ENCODE measurements at places on chromosomes 12 and 14. TPM values are rescaled to one million over a fixed set of nuclear protein-coding genes. Genes with fewer than 3 reads are reported as not detected.

DNA sequence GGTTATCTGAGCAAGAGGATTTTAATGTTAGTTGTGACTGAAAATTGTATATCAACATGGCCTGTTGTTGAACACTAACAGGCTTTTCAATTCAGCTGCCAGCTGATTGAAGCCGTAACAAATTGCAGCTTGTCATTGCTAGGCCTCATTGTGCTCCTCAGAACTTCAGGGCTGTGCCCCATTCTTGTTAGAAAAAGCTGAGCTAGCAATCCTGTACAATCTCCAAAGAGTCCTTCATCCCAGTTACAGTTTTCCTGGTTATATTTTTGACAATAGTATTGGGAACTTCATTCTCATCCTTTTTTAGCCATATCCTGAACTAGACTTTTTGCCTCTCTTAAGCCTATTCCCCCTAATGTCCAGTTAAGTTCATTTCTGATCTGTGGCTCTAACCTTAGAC, 564.1 kb upstream of the ATXN7L3B start:
- DNase-seq: no peak

- no peak for DNase-seq
These were observed 2.6 kb upstream of the SOX5 start for GRCh38 chr12:23952071-23952470.

DNA sequence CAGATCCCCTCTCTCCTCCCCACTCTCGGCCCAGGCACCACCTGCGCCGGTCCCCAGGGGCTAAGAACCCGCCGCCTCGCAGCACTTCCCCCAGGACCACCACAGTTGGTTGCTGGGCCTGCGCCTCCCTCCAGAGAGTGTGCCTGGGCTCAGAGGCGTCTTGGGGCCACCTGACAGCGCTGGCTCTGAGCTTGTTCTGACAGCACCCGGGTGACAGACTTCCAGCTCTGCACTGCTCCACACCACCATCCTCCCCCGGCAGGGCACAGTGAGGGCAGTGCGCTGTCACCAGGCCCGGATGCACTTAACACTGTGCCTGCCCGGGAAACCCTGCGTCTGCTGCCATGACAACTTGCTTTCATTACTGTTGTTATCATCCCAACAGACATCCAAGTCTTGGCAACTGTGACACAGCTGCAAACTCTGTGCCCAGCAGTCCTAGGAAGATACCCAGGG, 6.6 kb downstream of the BRF1 start:
- no peak for DNase-seq

The C1QL4 gene
- not detected for total RNA-seq

- no peak for DNase-seq
These were observed 23.1 kb upstream of the RNASE12 start for GRCh38 chr14:20614038-20614840.

DNA sequence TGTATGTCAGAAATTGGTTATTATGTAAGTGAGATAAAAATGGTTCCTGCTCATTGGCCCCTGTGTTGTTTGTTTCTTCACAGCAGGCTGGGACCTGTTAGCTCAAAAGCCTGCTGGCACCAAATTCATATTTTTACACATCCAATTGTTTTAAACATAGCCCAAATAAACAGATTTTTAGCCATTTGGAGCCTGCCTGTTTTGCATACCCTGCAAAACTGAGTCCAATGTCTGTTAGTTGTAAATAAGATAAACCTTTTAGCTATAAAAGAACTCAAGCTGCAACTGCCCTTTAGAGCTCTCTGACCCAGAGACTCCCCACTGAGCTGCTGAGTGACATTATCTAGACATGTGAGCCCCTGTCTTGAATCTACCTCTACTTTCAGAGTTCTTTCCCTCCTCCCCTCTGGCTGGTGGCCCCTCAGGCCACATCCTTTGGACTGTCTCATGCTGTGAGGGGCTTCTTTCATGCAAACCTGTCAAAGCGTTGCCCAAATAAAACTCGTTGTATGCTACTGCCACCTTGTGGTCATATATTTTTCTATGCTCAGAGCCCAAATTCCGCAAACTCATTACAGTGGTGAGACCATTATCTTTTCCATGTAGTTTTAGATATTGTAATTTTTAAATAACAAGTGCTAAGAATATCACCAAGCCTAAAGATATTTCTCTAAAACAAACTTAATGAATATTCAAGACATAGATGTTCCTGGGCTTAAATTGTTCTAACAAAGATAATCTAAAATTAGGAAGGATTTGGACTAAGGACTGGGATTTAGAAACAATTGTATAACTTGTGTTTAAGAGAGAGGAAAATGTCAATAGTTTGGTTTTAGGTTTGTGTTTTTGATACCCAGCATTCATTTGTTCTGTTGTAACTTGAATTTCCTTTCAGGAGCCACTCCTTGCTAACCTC, 337.9 kb downstream of the AACS start:
- DNase-seq: no peak

DNA sequence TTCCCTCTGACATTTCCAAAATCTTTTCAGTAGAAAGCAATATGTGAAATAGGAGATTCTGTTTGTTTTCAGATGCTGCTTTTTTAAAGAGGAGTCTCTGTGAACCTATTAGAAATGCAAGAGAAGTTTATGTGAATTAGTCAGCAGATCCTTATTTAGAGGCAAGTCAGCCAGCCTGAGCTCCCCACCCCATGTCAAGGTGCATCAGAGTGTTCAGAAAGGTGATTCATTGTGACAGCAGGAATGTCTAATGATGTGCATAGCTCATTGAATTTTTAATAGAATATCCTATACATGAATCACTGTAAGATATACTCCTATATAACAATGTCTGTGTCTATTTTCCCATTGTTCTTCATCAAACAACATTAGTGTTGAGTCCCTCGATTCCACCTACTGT, 1222.4 kb upstream of the USP15 start:
- no peak for DNase-seq

DNA sequence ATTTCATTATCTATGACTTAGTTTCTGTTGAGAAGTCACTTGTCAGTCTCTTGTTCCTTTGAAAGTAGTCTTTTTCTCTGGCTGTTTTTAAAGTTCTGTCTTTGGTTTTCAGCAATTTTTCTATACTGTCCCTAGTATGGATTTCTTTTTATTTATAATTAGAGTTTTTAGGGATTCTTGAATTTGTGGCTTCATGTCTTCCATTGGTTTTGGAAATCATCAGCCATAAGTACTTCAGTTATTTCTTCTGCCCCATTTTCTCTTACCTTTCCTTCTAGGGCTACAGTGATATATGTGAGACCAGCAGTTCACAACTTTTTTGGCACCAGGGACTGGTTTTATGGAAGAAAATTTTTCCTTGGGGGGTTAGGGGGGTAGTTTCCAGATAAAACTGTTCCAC, 90.0 kb upstream of the EVL start:
- no peak for DNase-seq

The COQ5 gene
- 29.4 TPM for total RNA-seq

The LHX5 gene
- not detected for total RNA-seq

DNA sequence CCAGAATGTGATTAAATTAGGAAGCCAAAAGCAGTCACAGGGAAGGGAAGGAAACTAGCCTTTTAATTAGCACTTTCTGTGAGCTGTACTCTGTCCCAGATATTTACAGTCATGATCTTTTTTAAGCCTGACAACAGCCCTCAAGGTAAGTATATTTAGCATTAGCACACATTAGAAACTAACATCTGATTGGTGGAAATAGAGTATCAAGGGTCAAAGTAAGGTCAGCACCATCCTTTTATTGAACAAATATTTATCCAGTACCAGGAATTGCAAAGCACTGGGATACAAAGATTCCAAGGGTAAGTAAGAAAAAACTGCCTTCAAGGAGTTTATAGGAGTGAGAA, 28.2 kb downstream of the RPGRIP1 start:
- DNase-seq: no peak

DNA sequence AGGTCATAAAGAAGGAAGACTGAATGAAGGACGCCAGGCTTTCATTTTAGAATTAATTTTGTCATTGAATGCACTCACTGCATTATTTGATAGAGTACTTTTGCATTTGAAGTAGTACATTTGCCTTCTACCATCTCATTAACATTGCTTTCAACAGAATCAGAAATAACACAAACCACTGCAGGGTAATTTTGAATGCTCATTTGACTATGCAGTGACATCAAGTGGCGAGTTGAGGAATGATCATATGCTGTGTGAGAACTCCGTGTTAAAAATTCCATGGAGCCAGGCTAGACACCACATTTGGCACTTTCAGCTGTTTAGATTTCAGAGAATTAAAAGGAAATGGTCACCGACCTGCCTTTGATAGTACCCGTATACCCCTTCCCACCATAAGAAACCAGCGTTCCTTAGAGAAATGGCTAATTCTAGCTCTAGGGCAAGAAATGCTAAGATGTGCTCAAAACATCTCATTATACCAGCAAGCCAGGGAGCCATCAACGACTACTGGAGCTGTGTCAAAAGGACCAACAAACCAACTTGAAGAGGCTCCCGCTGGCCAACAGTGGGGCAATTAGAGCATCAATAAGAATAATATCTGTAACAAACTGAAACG, 16.5 kb downstream of the HEBP1 start:
- no peak for DNase-seq

The KRT82 gene
- total RNA-seq: not detected

GRCh38 chr14:71591929-71592328, 340.3 kb upstream of the RGS6 start:
- DNase-seq: no peak

DNA sequence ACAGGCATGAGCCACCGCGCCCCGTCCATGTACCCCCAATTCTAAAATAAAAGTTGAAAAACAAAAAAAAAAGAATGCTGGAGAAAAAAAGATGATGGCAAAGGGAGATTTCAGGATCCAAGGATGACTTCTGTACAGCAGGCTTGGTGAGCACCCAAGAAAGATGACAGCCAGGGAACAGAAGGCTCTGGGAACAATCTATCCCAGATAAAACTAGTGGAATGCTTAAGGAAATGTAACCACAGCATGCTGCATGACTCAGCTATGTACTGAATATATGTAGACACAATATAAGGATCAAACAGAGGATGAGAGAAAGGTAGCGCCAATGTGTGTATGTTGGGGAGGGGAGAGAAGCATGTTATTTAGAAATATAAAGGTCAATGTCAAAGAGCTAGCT, 123.7 kb upstream of the TMTC1 start:
- no peak for DNase-seq

- no peak for DNase-seq
These were observed 167.3 kb upstream of the GRIN2B start for GRCh38 chr12:14148489-14149270.

The GPR68 gene
- 0.95 TPM for total RNA-seq

The CTSG gene
- total RNA-seq: 0.99 TPM

The SLC5A8 gene
- total RNA-seq: not detected

- DNase-seq: no peak
These were observed 15.7 kb downstream of the KDM2B start for GRCh38 chr12:121565076-121565475.

GRCh38 chr12:102061096-102061559, 663 bp downstream of the WASHC3 start:
- DNase-seq: no peak

DNA sequence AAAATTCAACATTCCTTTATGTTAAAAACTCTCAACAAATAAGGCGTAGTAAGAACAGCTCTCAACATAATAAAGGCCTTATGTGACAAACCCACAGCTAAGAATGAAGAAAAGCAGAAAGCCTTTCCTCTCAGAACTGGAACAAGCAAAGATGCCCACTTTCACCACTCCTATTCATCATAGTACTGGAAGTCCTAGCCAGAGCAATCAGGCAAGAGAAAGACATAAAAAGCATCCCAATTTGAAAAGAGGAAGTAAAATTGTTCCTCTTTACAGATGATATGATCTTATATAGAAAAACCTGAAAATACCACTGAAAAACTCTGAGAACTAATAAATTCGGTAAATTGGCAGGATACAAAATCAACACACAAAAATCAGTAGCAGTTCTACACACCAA, 52.1 kb downstream of the STON2 start:
- DNase-seq: no peak
